ENCODE measurements at places on chromosomes 7 and 10.

- DNase-seq, result no peak
Observed at GRCh38 chr7:82241356-82241755, 202.2 kb downstream of the CACNA2D1 start.

- no peak for DNase-seq
Observed at GRCh38 chr10:29386342-29386999, 97.6 kb downstream of the LYZL1 start.

DNA sequence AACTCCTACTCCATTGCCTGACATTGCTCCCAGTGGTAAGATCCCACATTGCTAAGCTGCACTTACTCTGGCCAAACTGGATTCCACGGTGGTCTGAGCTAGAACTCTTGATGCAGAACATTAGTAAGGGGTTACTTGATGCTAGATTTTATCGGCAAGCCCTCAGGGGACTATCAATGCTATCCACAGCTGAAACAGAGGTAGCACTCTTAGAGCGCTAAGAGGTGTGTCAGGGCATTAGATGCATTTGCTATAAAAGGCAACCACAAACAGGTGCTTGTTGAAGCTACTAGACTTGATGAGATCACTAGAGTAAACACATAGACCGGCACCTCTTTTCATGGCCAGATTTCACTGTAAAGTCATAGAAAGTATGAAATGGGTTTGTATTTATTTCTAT lies 116.3 kb downstream of the MDFIC start:
- DNase-seq, result peak; percentile 26

DNA sequence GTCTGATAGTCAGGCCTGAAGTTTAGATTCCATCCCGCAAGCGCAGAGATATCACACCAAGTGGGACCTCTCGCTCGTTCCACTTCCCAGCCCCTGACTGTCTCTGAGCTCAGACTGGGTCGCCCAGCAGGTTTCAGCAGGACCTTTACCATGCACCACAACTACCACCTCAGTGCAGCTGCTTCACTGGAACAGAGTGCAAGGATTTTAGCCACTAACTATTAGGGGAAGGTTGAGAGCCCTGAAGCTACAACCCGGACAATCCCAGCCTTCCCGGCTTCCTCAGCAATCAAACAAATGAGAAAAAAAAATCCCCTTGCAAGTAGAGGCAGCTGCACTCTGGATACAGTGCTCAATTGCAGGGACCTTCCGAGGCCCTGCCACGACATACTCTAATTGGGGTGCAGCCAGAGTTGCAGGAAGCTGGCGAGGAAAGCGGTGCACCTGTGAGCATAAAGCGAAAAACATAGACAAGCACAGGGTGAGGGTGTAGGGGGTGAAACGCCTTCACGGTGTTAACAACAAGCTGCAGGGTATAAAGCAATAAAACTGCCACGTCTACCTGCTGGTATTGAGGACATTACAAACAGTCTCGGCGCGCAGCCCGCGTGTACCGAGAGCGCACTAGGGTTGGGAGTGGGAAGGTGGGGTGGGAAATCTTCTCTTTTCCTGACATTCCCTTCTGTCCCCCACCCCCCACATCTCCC lies 2.6 kb upstream of the DLX6 start:
- DNase-seq, result peak; percentile 84

- DNase-seq, result no peak
Observed at GRCh38 chr7:122438492-122438891, 133.9 kb upstream of the FEZF1 start.

GRCh38 chr10:30784897-30785605 lies 155.5 kb upstream of the LYZL2 start:
- DNase-seq, result peak; percentile 80

DNA sequence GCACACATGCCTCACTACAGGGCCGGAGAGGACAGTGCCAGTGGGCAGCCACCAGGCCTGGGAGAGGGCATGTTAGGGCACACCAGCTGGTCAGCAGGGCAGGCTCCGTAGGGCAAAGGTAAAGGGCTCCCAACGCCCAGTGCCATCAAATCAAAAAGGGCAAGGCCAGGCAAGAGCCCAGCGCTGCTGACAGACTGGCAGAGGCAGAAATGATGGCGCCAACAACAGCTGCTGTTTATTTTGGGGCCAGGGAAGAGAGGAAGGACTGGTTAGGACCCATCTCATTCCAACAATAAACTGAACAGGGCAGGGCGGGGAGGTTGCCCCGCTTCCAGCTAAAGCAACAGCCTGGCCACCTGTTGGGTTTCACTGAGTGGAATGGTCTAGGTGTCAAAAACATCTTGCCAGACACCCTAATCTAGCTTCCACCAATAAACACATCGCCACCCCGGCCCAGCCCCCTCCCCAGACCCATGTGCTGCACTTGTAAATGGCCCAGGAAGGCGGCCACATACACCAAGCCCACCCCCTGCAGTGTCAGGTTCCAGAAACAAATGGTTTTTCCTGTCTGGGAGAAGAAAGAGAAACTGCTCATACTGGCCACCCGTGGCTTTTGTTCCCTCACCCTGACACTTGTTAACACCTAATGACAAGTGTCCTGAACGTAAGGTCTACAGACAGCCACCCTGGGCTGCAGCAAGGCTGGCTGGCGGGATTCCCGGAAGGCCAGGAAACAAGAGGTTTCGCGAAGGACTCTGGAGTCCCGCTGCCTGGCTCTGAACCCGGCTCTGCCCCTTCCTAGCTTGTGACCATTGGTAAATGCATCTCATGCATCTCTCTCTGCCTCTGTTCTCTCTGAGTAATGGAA lies 15.3 kb downstream of the SH3PXD2A start:
- peak; percentile 34 for DNase-seq

GRCh38 chr7:52539414-52539813 lies 496.0 kb upstream of the POM121L12 start:
- no peak for DNase-seq

- no peak for DNase-seq
Observed at GRCh38 chr7:106476751-106477150, 184.2 kb downstream of the CCDC71L start.

- DNase-seq, result no peak
Observed at GRCh38 chr10:66098595-66099480, 827.0 kb upstream of the LRRTM3 start.

- no peak for DNase-seq
Observed at GRCh38 chr10:133169173-133169947, 9.3 kb downstream of the KNDC1 start.
